ENCODE measurements at places on chromosomes 7 and 10.

GRCh38 chr10:21047511-21047910, 150.4 kb upstream of the NEBL start:
- DNase-seq = no peak

DNA sequence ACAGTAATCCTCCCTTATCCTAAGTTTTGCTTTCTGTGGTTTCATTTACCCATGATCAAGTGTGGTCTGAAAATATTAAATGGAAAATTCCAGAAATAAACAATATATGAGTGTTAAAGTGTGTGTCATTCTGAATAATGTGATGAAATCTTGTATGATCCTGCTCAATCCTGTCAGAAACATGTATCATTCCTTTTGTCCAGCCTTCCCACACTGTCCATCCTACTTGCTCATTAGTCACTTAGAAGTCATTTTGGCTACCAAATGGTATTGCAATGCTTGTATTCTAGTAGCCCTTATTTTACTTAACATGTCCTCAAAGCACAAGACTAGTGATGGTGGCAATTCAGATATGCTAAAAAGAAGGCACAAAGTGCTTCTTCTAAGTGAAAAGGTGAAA, 1211.2 kb upstream of the SORCS1 start:
- no peak for DNase-seq

GRCh38 chr7:46741938-46742540, 821.0 kb upstream of the IGFBP3 start:
- no peak for DNase-seq

- DNase-seq = no peak
Measured at GRCh38 chr7:123675181-123675473, 19.5 kb downstream of the LMOD2 start.

DNA sequence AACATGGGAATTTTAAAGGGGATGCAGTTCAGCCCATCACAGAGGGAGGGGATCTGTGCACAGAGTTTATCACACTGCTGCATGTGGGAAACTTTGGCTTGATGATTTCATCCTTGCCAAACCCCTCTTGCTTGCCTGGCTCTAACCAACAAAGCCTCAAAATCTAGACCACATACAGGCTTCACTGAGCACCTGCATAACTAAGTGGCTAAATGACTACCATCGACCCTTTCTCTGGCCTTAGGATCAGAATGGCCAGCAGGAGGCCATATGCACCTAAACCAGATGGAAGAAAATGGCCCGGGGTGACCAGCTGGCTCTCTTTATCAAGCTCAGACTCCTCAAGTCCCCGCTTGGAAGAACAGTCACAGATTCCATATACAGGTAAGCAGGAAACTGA, 15.6 kb upstream of the ZNF25 start:
- no peak for DNase-seq

- DNase-seq = no peak
Measured at GRCh38 chr10:50991456-50992355, 82.6 kb upstream of the PRKG1 start.

DNA sequence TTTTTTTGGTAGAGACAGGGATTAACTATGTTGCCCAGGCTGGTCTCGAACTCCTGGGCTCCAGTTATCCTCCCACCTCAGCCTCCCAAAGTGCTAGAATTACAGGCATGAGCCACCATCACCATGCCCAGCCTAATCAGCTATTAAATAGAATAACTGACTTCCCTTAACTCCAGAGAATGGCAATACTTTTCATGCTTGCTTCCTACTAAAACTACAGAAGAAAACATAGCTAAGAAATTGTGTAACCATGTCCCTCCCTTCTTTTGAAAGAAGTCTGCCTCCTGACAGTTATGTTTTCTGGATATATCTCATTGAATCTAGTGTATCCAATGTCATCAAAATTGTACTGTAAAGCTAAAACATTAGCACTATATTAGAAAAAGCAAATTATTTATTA, 95.6 kb downstream of the KMT2C start:
- no peak for DNase-seq

GRCh38 chr10:131290781-131291180, 20.7 kb downstream of the TCERG1L start:
- no peak for DNase-seq

GRCh38 chr10:6592080-6592479, 12.0 kb upstream of the PRKCQ start:
- no peak for DNase-seq

- no peak for DNase-seq
Measured at GRCh38 chr7:21029006-21029405, 242.3 kb upstream of the SP8 start.

GRCh38 chr10:123573236-123574108, 92.7 kb upstream of the GPR26 start:
- DNase-seq = no peak

GRCh38 chr10:75852851-75853484, 421.5 kb downstream of the LRMDA start:
- no peak for DNase-seq

GRCh38 chr10:50636618-50637579, 13.1 kb upstream of the SGMS1 start:
- no peak for DNase-seq

DNA sequence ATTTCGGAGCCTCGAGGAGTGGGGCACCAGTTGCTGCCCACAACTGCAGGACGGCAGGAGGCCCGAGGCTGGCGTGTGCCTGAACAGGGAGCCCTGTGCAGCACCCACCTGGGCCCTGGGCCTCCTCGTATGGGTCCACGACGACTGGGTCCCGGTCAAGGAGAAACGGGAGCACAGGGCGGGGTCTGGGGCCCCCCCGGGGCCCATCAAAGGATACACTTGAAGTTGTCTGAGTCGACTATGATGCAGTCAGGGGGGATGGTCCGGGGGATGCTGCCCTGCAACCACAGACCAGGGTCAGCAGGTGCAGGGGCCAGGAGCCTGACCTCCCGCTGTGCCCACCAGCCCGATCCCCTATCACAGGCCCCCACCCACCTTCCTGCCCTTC, 28.5 kb upstream of the NKX6-2 start:
- no peak for DNase-seq

GRCh38 chr10:88598055-88598454, 11.5 kb downstream of the LIPJ start:
- no peak for DNase-seq

DNA sequence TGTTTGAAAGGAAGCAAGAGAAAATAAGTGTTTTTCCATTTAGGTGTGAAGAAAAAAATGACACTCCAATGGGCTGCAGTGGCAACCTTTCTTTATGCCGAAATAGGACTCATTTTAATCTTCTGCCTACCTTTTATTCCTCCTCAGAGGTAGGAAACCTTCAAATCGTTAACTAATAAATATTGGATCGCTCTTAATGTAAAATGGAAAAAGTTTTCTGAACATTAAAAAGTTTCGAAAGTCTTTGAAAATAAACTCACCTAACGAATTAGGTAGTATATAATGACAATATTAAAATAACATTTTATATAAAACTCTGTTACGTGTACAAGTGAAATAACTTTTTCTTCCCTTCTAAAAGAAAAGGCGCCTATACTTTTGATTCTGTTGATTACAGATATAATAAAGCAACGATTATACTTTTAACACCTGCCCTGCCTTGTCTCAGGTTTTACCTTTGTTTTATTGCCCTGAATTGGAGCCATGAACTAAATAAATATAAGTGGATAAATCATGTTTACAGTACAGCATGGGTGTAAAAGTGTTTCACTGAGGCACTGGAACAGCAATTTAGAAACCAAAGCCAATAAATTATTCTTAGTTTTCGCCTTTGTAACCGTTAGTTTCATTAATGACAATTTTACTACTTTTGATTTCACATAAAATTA, 804 bp downstream of the BCAP29 start:
- DNase-seq = no peak

All from NCI-H2029 (cell line).